NCI-H774 (cell line): ENCODE measurements at places on chromosomes 7 and 10.

GRCh38 chr10:95447685-95448084 lies 113.5 kb downstream of the SORBS1 start:
- no peak for DNase-seq

GRCh38 chr10:121880895-121881294 lies 46.9 kb downstream of the ATE1 start:
- DNase-seq = no peak

- DNase-seq = no peak
Observed at GRCh38 chr7:2710286-2710655, 22.3 kb downstream of the AMZ1 start.

GRCh38 chr7:40393660-40394059 lies 258.9 kb downstream of the SUGCT start:
- DNase-seq = no peak

DNA sequence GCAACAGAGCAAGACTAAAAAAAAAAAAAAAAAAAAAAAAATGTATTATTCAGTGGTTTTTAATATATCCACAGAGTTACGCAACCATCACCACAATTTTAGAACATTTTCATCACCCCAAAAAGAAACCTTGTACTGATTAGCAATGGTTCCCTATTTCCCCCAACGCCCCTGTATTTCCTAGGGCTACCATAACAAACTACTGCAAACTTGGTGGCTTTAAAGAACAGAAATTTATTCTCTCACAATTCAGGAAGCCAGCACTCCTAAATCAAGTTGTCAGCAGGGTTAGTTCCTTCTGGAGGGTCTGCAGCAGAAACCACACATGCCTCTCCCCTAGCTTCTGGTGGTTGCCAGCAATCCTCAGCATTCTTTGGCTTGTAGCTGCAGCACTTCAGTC lies 5.9 kb upstream of the NUP42 start:
- no peak for DNase-seq

DNA sequence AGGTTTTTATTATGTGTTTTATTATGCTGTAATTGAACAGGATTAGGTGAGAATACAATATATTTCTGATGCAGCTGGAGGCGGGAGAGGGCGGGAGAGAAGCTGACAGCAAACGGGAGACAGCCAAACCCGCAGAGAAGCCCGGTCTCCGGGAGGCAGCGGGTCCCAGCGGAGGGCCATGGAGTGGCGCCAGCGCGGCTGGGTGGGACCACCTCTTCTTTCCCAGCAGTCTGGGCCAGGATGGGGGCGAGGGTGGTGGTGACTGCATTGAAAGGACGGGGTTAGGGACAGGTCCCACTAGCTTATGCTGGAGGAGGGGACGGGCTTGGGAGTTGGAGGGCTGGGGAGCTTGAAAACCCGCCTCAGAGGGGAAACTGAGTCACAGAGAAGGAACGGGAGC lies 14.5 kb upstream of the KAZALD1 start:
- no peak for DNase-seq

DNA sequence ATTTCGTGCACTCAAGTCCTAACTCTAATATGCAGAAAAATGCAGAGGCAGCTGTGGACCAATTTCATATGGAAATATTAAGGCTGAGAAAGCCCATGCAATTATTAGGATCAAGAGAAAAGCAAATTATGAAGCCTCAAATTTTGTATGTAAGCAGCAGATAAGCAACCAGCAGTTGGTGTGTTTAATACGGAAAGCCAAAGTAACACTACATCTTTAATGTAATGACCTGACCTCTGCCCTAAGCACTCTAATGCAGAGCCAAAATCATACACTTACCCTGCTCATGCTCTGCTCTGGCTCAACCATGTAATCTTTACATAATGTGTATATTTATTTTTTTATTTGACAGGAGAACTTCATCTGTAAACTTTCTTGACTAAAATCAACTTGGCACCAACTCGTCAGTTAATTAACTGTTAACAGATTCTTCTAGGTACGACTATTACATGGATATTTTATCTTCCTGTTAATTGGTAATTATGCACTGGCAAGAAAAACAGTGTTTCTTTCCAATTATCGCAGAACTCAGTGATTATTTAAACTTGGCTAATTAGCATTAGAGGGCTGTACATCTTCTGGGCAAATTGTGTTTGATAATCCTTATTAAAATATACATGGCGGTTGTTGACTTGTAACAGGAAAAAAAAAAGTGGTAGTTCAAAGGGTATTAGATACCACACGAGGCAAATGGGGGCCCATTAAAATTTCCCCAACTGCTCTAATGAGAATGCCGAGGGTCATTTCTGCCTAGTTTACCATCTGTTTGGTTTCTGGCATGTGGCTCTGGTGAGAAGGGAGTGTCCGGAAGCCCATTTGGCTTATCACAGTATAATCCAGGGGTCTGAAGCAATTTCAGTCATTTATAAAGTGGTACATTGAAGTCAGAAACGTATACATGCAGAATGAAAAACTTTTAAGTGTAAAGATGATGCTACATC lies 94.5 kb downstream of the RELN start:
- no peak for DNase-seq

GRCh38 chr10:74589851-74590250 lies 236.5 kb upstream of the KAT6B start:
- DNase-seq = no peak

DNA sequence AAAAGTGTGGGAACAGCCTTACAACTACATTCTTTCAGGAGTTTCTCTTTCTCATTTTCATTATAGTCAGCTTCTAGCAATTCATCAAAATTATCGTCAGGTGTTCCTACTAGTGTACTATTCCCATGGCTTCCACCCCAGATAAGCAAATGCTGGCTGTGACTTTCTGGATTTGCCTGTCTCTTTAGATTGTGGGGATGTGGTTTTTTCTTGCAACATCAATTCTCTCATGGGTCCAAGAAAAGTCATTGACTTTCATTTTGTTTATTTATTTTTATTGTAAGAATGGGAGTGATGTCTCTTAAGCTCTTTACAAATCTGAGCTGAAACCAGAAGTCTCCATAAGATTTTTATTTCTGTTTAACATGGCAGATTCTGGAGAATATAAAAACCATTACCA lies 349.7 kb upstream of the SEMA3C start:
- no peak for DNase-seq

- DNase-seq = no peak
Observed at GRCh38 chr7:103521937-103522336, 75.9 kb upstream of the SLC26A5 start.

GRCh38 chr7:7486362-7486761 lies 49.3 kb downstream of the COL28A1 start:
- no peak for DNase-seq

DNA sequence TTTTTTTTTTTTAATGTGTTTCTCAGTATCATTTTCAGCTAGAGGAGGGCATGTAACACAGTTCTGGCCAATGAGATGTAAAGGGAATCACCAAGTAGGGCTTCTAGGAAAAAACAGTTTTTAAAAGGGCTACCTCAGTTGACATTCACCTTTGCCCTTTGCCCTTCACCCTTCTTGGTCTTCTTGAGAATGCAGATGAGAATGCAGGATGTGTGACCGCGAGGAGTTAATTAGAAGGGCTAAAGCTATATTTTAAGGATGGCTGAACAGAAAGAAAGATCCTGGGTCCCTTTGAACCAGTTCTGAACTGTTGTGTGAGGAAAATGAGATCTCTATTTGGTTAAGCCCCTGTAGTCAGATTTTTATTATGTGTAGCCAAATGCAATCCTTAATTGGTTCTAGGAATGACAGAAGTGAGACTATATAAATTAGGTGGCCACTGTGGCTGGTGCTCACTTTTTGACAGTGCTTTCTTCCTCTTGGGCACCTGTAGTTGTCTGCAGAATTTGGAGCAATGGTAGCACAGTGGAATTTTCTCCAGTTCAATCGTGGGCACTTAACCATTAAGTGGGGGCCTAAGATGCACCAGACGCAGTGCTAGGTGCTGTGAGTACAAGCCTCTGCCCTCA lies 21.1 kb upstream of the TOMM7 start:
- DNase-seq = no peak

- DNase-seq = no peak
Observed at GRCh38 chr7:31096198-31096876, 44.2 kb downstream of the ADCYAP1R1 start.

DNA sequence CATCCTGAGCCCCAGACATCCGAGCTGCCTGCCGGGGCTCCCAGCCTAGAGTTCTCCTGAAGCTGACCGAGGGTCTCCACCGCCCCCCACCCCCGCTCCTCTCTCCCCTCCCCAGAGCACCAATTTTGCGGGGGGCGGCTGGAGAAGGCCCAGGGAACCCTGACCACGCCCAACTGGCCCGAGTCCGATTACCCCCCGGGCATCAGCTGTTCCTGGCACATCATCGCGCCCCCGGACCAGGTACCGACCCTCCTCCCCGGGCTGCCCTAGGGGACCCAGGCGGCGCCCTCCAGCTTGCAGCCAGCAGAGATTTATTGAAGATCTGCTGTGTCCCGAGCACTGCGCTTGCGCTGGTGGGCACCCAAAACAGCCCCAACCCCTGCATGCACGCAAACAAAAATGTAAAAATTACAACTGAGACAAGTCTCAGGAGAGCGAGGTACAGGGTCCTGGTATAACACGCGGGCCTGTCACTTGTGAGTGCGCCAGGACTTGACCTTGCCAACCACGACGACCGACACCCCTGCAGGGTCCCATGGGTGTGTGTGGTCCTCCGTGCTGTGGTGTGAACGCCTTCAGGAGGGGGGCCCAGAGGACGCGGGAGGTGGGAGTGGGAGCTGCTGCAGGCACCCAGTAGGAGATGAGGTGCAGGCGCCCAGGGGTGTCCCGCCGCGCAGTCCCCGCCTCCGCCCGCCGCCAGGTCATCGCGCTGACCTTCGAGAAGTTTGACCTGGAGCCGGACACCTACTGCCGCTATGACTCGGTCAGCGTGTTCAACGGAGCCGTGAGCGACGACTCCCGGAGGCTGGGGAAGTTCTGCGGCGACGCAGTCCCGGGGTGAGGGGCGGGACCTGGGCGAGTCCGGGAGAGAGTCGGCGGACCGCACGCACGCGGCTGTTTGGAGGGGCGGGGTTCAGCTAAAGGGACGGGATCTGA lies 3.1 kb downstream of the PCOLCE start:
- DNase-seq = no peak

DNA sequence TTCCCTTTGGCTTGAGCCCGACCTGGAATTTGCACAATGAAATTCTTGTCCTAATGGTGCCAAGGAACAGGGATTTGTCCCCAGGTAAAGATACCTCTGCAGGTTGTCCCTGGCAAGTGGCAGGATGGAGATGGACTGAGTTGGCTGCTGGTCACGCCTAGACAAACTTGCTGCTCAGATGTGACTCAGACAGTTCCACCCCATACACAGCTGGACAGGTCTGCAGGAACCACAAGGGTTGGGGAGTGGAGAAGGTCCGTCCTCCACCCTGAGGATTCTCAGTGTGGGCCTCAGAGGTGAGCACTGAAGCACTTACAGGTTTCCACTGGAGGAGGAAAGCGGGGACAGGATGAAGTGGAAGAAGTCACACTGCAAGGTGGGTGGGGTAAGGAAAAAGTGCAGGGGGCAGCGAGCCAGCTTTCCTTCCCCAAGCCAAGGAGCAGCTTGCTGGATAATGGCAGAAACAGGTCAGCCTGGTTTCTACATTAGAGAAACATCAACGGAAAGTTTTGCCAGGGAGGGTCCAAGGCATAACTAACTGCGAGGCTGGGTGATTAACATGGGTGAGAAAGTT lies 20.5 kb downstream of the ITPRIP start:
- no peak for DNase-seq

GRCh38 chr10:49569031-49569631 lies 30.2 kb upstream of the ERCC6 start:
- no peak for DNase-seq

DNA sequence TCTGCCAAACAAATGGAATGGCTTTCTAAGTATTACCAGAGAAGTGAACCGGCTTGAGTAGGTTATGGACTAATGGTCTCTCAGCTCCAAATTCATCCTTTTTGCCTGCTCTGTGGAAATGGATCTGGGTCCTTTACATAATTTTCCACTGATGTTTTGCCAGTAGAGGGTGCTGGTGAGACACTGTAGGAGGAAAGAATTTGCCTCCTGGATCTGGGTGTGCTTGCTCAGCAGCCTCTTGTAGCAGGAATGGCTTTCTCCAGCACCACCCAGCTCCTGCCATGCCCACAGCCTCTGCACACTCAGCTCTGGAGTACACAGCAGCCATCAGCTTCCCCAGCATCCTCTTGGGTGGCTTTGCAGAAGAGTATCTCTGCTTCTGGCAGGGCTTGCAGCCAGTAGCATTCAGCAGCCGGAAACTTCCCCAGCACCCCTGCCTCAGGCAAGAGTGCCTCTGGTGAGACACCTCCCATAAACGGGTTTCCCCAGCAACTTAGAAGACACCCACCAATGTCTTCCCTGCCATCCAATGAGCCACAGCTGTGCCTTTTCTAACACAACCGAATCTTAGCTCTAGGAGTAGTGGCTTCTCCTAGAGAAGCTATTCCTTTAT lies 235.0 kb upstream of the PLPP4 start:
- DNase-seq = no peak

GRCh38 chr10:33501161-33501560 lies 166.7 kb upstream of the NRP1 start:
- DNase-seq = no peak

DNA sequence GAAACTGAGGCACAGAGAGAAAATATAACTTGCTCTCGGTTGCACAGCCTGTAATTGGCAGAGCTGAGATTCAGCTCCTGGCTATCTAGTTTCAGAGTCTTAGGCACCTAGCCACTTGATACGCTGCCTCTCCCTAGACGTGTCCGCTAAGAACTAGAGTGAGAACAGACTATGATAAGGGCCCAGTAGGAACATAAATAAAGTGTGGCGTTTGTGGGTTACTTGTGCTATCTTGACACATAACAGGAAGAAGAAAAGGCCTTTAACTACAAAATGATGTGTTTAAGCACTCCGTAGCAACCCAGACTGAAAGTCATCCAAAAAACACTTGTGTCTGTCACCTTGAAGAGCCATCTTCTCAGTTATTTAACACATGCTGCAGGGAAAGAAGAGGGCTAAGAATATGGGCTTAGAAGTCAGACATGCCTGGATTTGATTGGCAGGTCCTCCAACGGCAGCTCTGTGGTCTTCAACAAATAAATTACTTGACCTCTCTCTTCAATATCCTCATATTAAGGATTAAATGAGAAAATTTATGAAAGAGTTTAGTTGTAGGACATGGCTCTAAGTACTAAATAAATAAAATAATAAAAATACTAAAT lies 96.2 kb downstream of the SGMS1 start:
- no peak for DNase-seq

DNA sequence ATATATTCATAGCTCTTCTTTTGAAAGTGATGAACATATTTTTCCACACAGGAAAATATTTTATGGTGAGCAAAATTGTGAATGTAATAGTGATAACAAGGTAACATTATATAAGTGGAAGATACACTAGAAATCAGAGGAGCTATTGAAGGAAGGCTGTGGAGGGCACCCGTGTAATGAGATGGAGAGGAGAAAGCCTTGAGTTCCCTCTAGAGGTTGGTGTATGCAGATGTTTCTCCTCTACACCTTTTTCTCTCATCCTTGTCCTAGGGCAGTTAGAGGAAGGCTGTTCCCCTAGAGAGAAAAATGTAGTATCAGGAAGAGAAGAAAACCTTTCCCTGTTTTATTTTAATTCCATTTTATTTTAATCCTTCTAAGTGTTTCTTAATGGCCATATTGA lies 54.6 kb upstream of the NRG3 start:
- no peak for DNase-seq

GRCh38 chr7:129492391-129492790 lies 9.9 kb upstream of the SMKR1 start:
- DNase-seq = no peak

GRCh38 chr10:80462981-80463741 lies 9.1 kb downstream of the TSPAN14 start:
- DNase-seq = no peak

- no peak for DNase-seq
Observed at GRCh38 chr10:119129721-119130120, 25.8 kb downstream of the DENND10 start.
